Bone marrow (tissue), 2 donors: ENCODE measurements at places on chromosomes 6 and 20.

DNA sequence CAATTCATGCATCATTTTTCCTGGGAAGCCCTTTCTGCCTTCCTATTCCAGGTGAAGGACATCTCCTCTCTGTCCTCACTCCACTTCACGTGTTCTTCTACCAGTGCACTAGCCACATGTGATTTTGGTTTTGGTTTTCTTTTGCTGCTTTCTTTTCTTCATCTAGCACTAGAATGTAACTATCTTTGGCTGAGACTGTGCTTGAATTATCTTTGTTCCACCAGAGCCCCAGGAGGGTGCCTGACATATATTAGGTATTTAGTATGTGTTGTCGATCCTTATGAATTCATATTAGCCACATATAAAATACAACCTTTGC, 79.9 kb downstream of the VGLL2 start:
- DNase-seq, result no peak

DNA sequence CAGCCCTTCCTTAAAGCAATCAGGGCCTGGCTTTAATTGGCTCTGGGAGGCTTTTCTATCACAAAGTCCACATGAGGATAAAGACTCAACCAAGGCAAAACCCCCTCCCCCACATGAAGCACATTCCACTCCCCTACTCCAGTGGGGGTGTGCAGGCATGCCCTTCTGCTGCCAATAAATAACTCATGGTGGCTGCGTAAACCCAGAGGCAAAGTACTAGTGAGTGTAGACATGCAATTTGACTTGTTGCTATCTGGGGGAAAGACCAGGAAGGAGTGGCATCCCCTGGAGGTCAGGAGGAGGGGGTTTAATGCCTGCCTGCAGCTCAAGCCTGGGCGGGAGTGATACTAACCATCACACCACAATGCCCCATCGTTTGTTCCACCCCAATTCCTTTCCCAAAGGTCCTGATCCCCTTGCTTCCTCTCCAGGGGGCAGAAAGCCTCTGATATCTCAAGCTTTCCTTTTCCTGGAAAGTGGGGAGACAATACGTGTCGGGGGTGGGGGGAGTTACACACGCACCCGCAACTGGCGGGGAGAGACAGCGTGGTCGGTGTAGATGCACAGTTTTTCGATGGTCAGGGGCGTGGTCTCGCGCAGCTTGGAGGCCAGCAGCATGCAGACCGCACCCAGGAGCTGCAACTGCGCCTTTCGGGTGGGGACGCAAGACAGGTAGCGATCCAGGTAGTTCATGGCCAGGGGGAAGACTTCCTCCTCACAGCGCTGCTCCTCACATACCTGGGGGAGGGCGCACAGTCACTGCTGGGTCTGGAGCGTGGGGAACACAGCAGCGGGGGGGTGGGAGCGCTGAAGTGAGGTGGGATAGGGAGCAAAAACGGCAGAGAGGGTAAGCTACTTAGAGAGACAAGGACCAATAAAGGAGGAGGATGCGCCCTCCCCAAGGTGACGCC, 1.5 kb downstream of the CCND3 start:
- no peak for DNase-seq

GRCh38 chr6:69289689-69290495, 506.9 kb downstream of the LMBRD1 start:
- no peak for DNase-seq

DNA sequence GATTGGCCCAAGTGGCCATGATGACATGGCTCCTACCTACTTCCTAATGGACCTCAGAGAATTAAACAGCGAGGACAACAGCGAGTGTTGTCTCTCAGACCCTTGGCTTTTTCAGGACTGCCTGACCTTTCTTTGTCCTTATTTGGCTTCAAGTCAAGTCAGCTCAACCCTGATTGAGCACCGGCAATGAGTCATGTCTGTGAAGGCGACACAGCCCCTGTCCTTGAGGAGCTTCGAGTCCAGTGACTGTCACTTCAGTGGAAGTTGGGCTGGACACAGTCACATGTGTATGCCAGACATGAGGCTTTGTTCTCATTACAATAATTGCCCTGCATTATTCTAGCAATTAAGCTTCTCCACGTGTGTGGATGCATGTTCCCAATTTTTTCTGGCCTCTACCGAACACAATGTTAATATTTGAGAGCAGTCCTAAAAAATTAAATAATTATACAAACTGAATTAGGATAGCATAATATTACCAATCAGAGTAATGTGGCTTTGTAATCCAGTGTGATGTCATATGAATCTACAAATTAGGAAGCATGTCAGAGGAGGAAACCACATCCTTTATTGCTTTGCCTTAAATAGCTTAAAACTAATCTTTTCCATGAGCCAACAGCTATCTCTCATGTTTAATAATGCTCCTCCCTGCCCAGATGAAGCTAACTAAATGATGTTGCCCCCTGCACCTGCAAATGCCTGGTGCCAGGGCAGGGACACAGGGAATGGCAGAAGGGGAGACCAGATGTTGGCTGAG, 178.6 kb downstream of the CDH26 start:
- DNase-seq, result no peak

DNA sequence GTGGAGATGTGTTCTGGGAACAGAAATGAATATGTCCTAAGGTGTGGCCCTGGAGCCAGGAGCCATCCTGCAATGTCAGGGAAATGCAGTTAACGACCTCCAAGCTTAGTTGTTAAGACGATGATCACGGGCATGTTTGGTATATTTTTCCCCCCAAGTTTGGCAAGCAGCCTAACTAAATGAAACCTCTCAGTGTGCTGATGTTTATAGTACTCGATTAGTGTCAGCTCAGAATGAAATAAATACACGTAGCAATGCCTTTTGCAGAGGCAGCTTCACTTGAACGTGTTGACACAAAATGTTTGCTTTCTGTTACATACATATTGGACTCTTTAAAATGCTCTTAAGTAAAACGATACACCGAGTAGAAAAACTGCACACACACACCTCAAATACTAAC, 76.2 kb upstream of the OLIG3 start:
- no peak for DNase-seq

- DNase-seq, result no peak
These were observed at the start of gene EPHA7 for GRCh38 chr6:93419304-93420162. Gene EPHA7 (minus strand): TSS chr6:93419559. CDS start chr6:93419341, 218 bp downstream.

DNA sequence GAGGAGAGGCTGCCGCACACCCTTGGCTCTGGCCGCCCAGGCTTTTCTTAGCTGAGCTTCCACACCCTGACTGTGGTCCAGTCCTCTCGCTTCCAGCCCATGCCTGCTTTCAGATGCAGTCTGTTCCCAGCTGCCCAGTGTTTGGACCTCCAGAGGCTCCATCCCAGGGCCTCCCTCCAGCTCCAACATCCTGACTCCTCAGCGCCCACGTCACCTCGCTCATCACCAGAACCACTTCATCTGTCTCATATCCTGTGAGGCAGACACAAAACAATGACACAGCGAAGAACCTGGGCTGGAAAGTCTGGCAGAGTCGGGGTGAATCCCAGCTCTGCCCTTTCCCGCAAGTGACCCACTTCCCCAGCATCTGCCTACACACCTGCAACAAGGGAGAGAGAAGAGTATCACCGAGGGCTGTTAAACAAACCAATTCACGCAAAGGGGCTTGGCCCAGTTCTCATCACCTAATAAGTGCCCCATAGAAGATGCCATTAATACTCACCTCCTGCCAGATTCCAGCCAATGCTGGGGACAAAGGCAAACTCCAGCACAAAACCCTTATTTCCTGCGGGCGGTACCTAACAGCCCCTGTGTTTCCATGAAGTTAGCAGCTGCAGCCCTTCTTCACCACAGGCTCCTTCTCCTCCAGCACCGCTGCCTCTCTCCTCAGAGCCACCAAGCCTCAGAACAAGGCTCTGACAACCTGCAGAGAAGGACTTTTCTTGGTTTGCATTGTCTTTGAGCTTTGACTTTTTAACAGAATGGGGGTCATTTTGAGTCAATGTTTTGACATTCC, 133.4 kb upstream of the CDH4 start:
- DNase-seq, result no peak

GRCh38 chr20:7571521-7572055, 368.7 kb downstream of the HAO1 start:
- no peak for DNase-seq

- no peak for DNase-seq
These were observed 64.9 kb upstream of the BHLHE23 start for GRCh38 chr20:63071541-63072181.

GRCh38 chr6:33692760-33693158, 18.7 kb downstream of the UQCC2 start:
- DNase-seq, result peak; percentile 25

DNA sequence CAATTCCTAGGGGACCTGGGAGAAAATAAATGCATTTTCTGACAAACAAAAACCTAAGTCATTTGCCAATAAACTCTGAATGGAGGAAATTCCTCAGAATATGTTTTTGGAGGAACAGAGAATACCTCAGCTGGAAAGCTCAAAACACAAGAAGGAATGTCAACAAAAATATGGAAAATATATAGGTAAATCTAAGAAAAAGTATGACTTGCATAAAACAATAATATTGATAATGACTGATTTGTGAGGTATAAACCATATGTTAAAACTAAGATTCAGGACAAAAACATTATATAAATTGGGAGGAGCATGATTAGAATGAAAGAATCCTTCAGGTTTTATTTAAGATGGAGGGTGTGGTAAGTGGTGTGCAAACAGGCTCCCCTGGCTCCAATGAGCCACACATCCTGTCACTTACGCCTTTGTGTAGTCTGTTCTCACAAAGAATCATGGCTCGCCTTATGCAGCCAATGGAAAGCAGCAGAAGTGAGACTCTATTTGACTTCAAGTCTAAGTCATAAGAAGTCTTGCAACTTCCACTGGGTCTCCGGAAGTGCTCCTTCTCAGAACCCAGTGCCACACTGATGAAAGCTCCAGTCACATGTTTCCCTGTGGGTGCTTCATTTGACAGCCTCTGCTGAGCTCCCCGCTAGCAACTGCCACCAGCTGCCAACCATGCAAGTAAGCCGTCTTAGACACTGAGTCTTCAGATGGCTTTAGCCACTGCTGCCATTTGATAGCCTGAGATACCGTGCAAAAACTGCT, 8.1 kb downstream of the CFAP61 start:
- DNase-seq, result no peak

GRCh38 chr6:63452125-63452524, 120.2 kb upstream of the LOC128125822 start:
- no peak for DNase-seq

GRCh38 chr6:75446241-75446880, 47.2 kb downstream of the FILIP1 start:
- DNase-seq, result no peak

GRCh38 chr6:157427969-157428368, 47.0 kb downstream of the ZDHHC14 start:
- no peak for DNase-seq

DNA sequence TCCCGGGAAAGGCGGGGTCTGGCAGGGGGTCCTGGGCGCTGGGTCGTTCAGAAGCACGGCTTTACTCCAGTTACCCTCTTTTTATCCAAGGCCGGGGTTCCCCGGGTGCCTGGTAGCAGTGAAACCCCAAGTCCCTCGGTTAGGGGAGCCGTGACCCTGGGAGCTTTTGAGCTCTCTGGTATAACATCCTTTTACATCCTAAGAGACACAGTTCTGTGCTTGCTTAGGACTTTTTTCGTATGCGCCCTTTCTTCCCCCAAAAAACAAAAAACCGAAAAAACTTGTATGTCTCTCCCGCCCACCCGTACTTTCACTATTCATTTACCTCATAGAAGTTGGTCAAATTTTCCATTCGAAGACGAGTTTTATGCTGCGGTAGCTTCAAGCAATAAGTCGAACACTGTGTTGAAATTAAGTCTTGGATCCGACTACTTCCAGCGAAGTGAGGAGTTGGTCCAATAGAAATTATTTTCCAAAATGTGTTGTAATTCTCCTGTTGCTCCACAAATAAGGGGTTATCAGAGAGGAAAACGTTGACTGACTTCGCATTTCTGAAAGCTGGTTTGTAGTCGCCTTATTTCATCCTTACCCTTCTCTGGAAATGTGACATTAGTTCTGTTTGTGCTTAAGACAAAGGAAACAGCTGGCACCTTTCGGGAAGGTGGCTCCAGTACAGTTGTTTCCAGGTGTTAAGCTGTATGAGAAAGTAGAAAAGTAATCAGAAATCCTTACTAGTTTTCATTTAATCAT, 816 bp upstream of the MAN1A1 start:
- DNase-seq, result peak; percentile 58

GRCh38 chr20:63054681-63055240, 48.0 kb upstream of the BHLHE23 start:
- no peak for DNase-seq

GRCh38 chr6:80967609-80968008, 784.9 kb downstream of the TENT5A start:
- peak; percentile 18 for DNase-seq

DNA sequence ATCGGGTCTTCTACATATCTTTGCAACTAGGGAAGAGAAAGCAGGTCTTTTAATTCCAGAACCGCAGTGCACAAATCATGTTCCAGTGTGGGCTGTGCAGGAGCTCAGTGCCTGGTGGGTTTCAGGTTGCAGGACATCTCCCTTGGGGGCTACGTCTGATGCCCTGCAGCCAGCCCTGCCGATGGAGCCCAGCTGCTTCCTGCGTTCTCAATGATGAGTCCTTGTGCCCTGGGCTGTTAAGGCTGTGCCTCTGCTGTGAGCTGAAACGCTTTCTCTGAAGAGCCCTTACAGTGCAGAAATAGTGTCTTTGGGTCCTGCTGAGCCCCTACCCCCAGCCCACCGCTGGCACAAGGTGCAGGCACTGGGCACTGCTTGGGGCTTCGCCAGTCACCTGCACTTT, 192.9 kb downstream of the SYNDIG1 start:
- no peak for DNase-seq

- no peak for DNase-seq
These were observed 655 bp downstream of the FAM184A start for GRCh38 chr6:119077643-119078375.

GRCh38 chr6:87794922-87795885, 93.2 kb upstream of the AKIRIN2 start:
- no peak for DNase-seq

DNA sequence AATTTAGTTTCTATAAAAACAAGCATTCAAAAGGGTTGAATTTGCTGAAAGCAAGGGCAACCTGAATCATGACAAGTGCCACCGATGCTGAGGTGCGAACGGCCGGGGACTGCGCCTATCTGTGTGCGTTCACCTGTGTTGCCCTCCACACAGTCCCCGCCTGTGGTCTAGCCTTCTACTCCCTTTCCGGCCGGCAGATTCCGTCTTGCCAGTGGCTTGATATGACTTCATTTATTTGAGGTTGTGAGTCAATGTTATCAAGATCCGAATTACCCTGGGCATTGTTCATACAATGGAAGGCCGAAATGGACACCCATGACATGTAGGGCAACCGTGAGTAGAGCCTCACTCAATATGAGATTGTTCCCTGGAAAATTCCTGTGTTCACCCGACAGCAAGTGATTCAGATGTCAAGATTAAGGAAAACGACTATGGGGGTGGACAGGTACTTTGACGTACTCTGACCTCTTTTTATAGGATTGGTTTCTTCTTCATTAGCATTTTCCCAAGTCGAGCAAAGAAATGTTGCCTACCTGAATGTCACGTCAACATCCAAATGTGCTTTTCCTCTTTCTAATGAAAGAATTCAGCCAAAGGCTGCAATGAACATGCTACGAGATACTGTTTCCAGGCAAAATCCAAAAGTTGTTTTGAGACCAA, 41.1 kb upstream of the NEDD9 start:
- DNase-seq, result no peak

- DNase-seq, result no peak
These were observed 141.3 kb downstream of the TRMT11 start for GRCh38 chr6:126127659-126128058.
